ENCODE measurements at places on chromosomes 7 and 10.

DNA sequence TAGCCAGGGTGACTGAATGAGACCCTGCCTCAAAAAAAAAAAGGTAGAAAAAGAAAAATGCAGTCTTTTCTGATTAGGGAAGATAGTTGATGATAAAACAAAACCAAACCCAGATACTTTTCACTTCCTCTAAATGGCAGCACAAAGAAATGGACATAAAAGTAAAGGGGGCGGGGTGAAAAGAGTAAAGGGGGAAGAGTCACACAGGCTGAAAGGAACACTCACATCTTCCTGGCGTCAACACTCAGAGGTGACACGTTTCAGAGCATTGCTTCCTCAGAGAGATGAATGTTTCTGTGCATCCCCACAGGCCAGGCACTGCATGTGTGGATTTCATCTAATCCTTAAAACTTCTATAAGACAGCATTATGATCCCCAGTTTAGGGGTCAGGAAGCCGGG lies 81.2 kb downstream of the HIPK2 start:
- no peak for DNase-seq

GRCh38 chr10:129954492-129955315 lies 9.4 kb downstream of the EBF3 start:
- no peak for DNase-seq

- DNase-seq: no peak
Observed at GRCh38 chr7:103065667-103066066, 8.9 kb downstream of the FBXL13 start.

GRCh38 chr10:24891823-24892222 lies 60.6 kb downstream of the PRTFDC1 start:
- DNase-seq: no peak

- DNase-seq: no peak
Observed at GRCh38 chr7:145774777-145775176, 341.8 kb upstream of the CNTNAP2 start.

DNA sequence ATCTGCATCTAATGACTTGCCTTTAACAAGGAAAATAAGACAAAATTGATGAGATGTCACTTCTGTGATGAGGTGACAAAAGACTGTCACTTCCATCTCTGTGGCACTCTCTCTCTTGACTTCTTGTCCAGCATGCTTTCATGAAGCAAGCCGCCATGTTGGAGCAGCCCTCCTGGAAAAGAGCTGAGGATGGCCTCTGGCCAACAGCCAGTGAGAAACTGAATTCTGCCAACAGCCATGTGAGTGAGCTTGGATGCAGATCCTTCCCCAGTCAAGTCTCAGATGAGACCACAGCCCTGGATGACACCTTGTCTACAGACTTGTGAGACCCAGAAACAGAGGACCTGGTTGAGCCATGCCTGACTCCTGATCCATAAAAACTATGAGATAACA lies 412.6 kb upstream of the SHH start:
- DNase-seq: no peak

GRCh38 chr10:84997870-84998269 lies 669.5 kb downstream of the CCSER2 start:
- no peak for DNase-seq

GRCh38 chr7:92645114-92646061 lies 55.2 kb upstream of the FAM133B start:
- DNase-seq: no peak

- DNase-seq: no peak
Observed at GRCh38 chr10:114953047-114953446, 15.1 kb downstream of the TRUB1 start.

GRCh38 chr10:13758756-13759155 lies 172.0 kb downstream of the PRPF18 start:
- no peak for DNase-seq

DNA sequence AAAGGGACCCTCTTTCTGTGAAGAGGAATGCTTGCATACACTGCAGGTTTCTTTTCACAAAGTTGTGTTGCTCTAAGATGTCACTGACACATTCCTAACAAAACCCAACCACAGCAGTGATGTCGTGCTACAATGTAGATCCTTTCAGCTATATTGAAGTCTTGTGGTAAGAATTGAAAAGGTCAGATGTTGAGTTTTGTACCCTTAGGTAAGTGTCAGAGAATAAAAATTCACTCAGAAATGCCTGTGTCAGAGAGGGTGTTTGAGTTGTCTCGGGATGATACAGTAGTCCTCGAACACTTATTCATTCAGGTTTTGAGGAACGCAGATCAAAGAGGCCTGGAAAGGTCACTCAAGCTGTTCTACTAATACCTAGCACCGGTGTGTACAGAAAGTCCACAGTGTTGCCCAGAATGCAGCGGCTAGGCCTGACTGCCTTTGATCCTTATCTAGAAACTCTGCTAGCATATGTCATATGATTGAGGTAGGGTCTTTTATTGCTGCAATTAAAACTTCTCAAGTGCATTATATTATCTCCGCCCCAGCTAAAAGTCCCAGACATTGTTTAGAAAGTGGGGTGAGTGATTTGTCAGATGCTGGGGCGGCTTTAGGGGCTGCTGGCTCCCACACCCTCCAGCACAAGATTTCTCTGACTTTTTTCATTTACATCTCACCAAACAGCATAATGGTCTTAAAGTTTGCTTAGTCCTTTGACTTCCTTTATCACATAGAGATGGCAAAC lies 26.0 kb downstream of the RNF32 start:
- DNase-seq: no peak

- DNase-seq: no peak
Observed at GRCh38 chr10:16904639-16905061, 87.4 kb upstream of the RSU1 start.

DNA sequence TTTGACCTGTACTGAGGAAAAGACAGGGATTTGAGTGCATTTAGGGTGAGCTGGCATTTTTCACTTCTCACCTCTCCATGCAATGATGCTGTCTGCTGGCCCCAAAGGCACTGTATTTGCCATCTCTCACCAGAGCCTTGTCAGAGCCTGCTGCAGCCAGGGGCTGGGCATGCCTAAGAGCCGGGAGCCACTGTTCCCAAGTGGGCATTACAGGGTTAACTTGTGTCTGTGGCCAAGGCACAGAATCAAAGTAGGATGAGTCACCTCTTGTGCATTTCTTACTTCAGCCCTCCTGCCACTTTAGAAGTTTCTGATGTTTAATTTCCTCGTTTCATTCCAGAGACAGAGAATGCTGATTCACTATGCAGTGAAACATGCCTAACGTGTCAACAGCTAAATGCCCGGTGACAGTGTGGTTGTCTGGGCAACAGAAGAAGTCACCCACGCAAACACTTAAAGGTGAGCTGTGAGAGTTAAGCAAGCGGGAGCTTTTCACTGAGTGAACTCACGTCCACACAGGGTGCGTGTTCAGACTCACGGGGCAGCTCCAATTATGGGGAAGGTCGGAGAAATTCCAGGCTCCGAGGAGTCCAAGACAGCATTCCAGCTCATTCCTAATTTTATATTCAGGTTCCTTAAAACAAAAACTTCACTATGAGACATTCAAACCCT lies 57.1 kb upstream of the IGFBP3 start:
- DNase-seq: no peak

DNA sequence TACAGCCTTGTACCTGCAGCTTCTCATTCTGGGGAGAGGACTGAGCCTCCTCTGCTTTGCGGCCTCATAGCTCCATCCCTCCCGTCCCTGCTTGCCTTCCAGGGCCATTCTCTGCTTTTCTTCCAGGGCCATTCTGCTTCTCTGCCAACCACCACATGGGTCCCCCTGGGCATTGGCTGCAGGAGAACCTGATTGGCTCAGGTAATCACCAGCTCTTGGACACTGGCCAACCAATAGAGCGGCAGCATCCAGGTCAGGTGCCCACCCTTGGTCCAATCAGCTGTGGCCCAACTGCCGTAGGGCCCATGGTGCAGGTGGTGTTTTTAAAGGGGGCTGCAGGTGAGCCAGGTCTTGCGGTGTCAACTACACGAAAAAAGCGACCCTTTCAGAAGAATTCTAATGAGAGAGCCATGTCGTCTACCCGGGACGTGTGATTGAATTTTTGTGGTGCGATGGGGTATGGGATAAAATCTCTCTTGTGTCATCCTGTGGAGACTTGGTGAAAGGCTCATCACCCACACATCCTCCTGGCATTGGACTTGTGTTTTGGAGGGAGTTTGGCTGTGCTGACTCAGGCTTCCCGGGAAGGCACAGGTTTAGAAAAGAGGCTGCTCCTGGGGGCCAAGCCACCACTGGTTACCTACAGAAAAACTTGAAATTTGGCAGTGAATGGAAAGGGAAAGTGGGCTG lies 46.0 kb upstream of the PODXL start:
- DNase-seq: no peak

- DNase-seq: no peak
Observed at GRCh38 chr10:15419279-15419874, 48.3 kb upstream of the FAM171A1 start.

- DNase-seq: no peak
Observed at GRCh38 chr10:69362471-69362954, 54.2 kb downstream of the TACR2 start.

GRCh38 chr7:139762886-139763285 lies 14.9 kb downstream of the HIPK2 start:
- no peak for DNase-seq

- no peak for DNase-seq
Observed at GRCh38 chr10:128186959-128187787, 61.0 kb upstream of the MKI67 start.

GRCh38 chr7:100369105-100369504 lies 4.2 kb upstream of the PILRA start:
- no peak for DNase-seq

DNA sequence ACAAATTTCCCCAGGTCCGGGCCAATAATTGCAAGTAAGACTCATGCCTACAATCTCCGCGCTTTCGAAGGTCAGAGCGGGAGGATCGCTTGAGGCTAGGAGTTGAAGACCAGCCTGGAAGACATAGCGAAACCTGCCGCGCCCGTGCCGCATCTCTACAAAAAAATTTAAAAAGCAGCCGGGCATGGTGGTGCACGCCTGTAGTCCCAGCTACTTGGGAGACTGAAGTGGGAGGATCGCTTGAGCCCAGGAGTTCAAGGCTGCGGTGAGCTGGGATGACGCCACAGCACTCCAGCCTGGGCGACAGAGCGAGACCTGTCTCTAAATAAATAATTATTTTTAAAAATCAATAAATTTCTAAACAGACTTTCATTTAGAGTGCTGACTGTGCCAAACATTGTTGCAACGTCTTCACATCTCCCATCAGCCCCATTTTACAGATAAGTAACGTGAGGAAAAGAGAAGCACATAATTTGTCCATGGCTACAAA lies 494 bp upstream of the CFAP43 start:
- no peak for DNase-seq

DNA sequence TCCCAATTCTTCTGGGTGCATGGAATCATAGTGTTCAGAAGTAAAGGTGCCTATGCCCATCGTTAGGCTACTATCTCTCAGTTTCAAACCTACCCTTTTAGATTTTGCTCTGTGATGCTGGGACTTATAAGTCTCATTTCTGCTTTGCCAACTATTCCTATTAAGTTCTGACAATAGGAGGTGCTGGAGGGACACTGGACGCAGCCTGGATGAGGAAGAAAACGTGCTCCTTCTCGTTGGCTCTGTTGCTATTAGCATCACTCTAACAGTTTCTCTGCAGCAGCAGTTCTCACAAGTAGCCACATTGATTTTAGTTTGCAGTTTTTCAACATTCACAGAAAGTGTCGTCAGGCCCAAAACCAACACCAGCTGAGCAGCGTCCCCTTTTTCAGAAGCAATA lies 72.4 kb downstream of the ABCC2 start:
- no peak for DNase-seq

DNA sequence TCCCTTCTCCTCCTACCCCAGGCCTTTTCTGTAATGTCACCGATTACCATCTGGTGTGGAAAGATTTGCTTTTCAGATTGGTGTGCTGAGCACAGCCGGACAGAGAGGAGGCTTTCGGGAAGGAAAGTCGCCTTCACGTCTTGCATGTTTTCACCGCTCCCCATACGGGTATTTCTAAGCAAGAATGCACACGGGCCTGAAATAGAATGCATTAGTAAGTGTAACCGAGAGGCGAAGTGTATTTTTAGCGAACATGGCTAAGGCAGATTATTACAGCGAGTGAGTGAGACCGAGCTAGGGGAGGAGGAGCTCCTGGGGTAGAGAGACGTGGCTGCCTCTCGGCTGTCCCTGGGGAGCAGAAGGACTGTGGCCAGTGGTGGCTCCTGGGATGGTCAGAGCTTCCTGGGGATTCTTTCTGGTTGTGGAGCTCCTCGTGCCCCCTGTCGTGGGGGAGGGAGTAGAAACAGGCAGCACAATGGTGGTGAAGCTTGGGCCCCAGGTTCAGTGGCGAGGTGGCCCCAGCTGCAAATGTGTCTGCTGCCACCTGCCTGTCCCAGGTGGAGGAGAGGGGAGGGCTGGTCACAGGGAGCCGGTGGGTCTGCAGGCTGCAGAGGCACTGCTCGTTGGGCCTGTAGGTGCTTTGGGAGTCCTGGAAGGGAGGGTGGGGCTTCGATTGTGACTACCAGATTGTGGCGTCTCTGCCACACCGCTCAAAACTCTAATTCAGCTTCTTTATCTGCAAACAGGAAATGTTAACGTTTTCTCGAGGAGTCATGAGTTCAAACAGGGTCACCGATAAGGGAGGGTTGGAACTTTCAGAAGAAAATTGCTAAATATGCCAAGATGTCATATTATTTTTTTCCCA lies 135.8 kb downstream of the CAMK1D start:
- DNase-seq: peak; percentile 9

- DNase-seq: peak; percentile 42
Observed at GRCh38 chr10:22550732-22551131, 163.6 kb downstream of the PIP4K2A start.

DNA sequence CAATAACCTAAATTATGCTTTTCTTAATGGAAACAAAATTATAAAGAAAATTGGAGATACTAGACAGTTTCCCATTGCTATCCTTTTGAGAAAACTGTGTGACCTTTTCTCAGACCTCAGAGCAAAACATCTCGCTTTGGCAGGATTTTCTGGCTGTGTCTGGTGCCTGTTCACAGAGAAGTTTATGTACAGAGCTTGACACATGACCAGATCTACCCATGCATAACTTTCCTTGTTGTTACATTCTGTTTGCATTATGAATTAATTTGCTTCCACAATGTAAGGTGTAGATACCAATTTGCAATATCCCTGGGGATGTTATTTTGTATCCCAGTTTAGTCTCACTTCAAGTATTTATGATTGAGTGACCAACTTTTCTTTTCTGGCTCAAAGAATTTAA lies 565.0 kb downstream of the XPNPEP1 start:
- DNase-seq: no peak

DNA sequence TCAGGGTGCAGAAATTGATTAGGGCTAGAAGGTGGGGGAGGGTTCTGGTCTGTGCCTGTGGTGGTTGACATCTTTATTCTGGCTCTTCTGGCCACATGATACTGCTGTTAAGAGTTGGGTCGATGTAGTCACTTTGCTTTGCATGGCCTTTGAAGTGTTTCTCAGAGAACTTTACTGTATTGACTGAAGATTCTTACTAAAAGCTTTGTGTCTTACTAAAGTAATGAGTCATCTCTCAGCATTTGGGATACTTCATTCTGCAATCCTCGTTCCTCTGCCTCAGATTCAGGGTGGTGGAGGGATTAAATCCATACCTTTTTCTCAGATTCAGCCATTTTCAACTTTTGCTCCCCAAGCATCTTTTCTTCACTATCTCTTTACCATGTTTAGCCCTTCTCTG lies 38.6 kb downstream of the STEAP4 start:
- DNase-seq: no peak

- no peak for DNase-seq
Observed at GRCh38 chr7:132471515-132471914, 104.8 kb downstream of the PLXNA4 start.

- no peak for DNase-seq
Observed at GRCh38 chr7:33511778-33512177, 382.4 kb downstream of the BBS9 start.

All from stimulated activated CD4-positive, alpha-beta T cell treated with anti-CD3 and anti-CD28 coated beads, Interleukin-15, amount 100 ng/mL, for 1 hour (primary cell).